Fibroblast of villous mesenchyme (primary cell): ENCODE measurements at places on chromosomes 3 and 15. TPM values are rescaled to one million over a fixed set of nuclear protein-coding genes. Genes with fewer than 3 reads are reported as not detected.

UACA gene
- total RNA-seq: 160 TPM in 2 replicates

NRG4 gene
- under 0.01 TPM in 2 replicates for total RNA-seq

NKIRAS1 gene
- 13.9 and 28.1 TPM in 2 replicates for total RNA-seq

DNA sequence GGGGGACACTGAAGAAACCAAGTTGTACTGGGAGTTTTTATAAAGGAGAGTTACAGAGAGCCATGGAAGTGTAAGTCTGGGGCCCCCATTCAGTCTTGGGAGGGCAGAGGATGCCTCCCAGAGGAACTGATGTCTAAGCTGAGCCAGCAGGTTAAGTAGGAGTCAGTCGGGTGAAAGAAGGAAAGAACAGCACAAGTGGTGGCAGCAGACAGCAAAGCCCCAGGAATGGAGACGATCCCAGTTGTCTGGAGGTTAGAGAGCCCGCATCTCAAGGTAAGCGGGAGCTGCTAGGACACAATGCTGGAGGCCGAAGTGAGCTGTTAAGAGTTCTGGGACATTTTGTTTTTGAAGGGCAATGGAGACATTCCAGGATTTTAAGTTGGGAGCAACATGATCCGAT lies 88.8 kb downstream of the TAMM41 start:
- DNase-seq: no peak

DNA sequence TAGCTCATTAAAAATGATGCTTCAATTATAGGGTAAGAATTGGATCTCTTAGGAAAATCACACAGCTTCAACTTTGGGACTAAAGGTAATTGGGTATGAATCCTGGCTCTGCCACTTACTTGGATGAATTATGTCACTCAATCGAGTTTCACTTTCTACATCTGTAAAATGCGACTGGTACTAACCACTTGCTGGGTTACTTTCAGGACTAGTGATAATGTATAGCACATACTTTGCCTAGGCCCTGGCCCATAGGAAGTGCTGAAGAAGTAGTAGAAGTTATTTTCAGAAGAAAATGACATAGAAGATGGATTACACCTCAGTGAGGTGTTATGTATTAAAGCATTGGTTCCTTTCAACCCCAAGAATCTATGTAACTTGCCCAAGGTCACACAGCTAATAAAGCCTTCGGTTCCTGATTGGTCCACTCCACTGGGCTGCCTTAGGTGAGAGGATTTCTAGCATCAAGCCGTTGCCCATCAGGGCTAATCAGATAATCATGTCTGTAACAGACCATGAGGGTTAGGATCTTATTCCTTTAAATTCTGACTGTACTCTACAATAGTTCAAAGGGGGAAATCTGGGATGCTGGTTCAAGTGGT lies 29.4 kb upstream of the AP4E1 start:
- no peak for DNase-seq

DNA sequence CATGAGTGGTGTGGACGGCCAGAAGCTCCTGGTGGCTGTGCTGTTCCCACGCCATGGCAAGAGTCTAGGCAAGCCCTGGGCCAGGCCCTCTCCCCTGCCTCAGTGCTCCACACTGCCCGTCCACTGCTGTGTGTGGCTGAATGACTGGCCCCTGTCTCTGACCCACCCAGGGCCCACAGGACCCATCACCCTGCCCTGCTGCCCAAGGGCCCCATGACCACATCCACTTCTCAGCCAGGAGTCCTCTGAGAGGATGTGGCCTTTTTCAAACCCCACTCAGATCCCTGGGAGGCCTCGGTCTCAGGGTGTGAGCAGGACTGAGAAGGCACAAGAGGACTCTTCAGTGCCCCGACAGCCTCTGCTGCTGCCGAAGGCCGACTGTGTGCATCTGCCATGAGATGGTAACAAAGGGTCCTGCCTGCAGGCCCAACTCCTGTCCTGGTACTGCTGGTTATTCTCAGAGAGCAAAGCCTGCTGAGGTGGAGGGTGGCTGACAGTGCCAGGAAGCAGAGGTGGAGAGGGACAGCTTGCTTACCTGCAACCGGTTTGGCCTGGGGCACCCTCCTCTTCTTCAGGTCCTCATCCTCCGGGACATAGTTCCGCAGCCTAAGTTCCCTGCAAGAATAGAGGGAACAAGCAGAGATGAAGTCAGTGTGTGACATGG lies 47.5 kb downstream of the PTH1R start:
- no peak for DNase-seq

DNA sequence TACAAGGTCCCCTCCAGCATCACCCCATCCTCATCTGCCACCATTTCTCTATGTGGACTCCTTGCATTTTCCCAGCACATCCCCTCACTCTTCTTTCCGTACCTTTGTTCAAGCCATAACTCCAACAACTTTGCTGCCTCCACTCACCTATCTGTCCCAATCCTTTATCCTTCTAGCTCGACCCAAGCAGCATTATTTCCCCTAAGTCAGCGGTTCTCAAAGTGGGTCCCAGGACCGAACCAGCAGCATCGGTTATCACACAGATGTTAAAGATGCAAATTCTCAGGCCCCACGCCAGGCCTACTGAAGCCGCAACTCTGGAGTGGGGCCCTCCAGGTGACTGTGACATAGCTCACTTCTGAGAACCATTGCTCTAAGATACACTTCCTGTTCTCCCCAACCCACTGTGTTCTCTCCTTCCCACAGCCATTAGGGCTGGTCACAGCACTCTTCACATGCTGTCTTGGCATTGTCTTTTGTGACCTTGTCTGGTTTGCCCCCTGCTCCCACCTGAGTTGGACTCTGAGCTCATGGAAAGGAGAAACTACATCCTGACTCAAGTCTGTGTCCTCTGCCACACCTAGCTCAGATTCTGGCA lies 56.2 kb downstream of the AAGAB start:
- DNase-seq: no peak

- DNase-seq: no peak
These were observed 23.7 kb downstream of the ESYT3 start for GRCh38 chr3:138457863-138458735.

GRCh38 chr15:99052205-99052604 lies 44.6 kb upstream of the PGPEP1L start:
- no peak for DNase-seq

FOXB1 gene
- total RNA-seq: not detected in 2 replicates
